ENCODE measurements at places on chromosomes 7 and 10. TPM values are rescaled to one million over a fixed set of nuclear protein-coding genes. Genes with fewer than 3 reads are reported as not detected.

- DNase-seq, result no peak
Measured at GRCh38 chr10:47109906-47110305, 190.1 kb upstream of the GDF10 start.

DNA sequence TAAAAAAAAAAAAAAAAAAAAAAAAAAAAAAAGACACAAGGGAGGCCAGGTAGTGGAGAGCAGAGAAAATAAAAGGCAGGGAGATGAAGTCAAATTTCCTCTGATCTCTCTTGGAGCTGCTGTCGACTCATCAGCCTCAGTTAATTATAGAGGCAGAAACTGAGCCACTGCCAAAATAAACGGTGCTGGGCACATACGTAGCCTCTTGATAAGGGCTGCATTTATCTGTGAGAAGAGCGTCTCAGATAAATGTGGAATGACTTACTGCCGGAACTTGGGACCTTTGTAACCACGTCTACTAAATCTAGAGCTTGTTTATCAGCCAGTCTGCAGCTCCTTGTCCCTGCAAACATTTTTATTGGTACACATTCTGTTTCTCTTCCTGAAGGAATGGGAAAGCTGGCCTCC is 162.3 kb downstream of the BAMBI start:
- DNase-seq, result no peak

Gene EPDR1
- 21.2 TPM for total RNA-seq

DNA sequence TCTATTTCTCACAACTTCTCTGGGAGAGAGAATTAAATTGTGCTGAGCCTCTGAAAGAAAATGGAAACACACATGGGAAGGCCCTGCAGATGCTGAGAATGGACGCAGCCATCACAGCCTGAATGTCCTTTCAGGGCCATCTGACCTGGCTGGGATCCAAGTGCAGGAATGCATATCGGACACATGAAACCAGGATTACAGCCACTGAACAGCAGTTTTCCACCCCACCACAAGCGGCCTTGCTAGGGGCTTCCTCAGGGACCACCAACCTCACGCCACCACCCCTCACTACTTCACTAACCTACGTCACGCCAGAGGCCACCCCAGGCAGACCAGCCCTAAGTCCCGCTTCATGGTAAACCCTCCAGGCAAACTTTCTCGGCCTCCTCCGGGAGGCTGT is 103.3 kb downstream of the DIP2C start:
- DNase-seq, result peak; percentile 23

Gene PVRIG
- total RNA-seq, result not detected

DNA sequence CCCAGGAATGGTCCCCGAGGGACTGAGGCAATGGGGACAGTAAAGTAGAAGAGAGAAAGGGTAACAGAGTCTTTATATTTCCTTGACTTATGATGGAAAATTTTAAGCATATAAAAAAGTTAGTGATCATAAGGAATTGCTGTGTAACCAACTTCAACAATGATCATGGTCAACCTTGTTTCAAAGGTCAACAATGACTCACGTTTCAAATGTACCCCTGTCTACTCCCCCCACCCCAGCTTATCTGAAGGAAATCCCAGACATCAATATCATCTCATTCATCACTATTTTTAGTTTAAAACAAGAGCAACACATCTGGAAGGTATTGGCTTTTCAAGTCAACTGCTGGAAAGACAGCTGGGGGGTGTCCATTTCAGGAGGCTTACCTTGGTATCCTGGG is 92.9 kb downstream of the SMURF1 start:
- DNase-seq, result no peak

Gene SYT15B
- 0.54 TPM for total RNA-seq
